Nephron progenitor cell (in vitro differentiated cells): ENCODE measurements at places on chromosomes 4 and X.
A peak's percentile ranks its signal among the peaks of the same experiment; 100 is the strongest.

DNA sequence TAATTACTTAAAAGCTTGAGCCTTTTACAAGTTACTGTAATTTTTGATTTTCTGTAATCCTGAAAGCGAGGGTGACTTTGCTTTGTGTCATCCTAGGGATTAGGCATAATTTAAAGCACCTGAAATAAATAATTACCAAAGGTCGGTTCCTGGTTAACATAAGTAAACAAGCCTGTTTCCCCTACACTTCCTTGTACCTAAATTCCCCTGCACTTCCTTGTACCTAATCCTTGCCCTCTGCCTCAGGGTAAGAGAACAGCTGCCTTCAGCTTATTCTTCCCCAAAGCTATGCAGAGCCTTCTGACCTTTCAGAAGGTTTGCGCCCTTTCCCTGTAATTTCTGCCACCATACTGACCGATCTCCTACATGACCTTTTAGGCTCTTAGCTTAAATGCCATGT lies 166.1 kb upstream of the PDE5A start:
- DNase-seq, result no peak

- no peak for DNase-seq
Observed at GRCh38 chrX:39808471-39808917, 289.3 kb downstream of the BCOR start.

DNA sequence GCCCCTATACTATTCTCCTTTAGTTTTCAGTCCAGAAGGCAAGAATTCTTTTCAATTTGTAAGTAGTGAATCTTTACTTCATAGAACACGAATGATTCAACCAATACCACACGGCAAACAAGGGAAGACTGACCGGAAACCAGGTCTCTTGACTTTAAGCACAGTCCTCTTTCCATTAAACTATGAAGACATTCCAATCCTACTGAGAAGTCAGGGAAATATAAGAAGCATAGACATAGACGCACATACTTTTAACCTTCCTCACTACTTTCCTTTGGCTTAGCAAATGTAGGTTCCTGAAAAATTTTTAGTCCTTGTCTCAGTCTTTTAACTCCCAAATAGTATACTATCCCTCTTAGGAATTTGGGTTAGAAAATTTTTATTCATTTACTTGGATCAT lies 9.1 kb downstream of the CHRDL1 start:
- no peak for DNase-seq

- no peak for DNase-seq
Observed at GRCh38 chrX:14936561-14936960, 63.3 kb downstream of the MOSPD2 start.

DNA sequence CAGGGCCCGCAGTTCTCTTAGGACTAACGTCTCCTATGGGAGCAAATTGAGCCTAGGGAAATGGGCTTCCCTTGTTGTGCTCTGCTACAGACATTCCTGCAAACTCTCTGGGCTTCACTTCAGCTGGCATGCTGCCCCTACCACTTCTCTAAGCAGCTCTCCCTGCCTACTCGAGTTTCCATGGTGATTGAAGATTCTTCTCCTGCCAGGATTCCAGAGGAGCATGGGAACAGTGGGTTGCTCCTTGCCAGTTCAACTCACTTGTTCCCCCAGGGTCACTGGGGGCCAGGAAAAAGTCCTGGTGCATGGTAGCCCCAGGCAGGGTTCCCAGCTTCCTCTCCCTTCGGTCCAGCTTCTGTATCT lies 21.1 kb upstream of the WDR17 start:
- DNase-seq, result no peak

GRCh38 chr4:182093431-182093831 lies 149.8 kb upstream of the TENM3 start:
- no peak for DNase-seq

GRCh38 chrX:83169683-83170082 lies 338.4 kb upstream of the POU3F4 start:
- DNase-seq, result no peak

DNA sequence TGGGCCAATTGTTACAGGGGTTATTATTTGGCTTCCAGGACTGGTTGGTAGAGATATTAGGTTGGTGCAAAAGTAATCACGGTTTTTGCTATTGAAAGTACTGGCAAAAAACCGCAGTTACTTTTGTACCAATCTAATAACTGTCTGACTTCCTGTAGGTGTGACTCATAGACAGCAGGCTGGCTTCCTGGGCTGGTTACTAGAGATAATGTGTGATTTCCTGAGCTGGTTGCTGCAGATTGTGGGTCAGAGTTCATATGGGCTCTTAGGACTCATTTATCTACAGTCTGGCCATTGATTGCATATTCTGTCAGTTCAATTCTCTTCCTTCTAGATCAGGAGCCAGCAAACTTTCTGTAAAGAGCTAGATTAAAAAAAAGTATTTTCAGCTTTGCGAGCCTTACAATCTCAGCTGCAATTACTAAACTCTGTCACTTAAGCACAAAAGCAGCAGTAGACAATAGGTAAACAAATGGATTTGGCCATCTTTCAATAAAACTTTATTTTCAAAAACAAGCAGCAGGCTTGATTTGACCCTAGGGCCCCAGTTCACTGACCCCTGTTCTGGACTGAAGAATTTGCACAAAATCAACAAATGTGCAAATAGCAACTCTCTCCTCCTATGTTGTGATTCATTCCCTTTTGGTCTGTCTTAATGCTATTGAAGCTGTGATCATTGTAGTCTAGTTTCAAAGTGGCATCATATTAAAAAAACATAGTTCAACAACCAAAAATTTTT lies 50.8 kb upstream of the BOD1L1 start:
- DNase-seq, result no peak

DNA sequence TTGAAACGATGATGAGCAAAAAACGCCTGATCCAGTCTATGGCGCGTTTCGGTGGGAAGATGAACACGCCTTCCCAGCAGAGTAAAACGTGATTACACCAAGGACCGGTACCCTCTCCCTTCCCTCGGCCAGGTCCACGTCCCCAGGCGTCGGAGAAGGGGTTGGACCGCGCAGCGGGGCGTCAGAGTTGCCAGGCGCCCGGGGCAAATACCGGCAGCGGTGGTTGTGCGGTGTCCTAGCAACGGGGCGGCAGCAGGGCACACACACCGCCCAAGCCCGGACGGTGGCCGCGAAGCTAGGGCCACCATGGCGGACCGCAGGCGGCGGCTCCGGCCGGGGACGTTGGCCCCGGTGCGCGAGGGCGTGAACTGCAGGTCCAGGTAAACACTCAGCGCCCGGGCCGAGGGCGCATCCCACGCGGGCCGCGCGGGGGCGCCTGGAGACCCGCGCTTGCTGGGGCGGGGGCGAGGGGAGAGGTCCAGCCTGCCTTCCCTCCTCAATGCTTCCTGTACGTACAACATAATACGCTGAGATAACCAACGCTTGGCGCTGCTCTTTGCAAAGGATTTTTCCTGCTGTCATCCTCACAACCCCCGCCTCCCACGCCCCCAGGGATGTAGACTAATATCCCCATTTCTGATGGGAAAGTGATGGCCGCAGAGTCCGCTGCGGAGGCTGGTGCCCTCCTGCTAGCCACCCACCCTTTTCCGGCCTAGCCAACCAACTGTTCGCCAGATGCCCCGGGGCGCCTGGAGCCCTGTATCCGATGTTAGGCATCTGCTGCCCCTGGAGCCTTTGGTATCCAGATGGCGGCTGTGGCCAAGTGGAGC lies at the start of gene FAM47E:
FAM47E (plus strand) TSS at position 281 of the 830 bp plus-strand sequence; CDS start at position 307, 26 bp downstream.
- DNase-seq, result peak; percentile 81
